ENCODE measurements at places on chromosomes 7 and 10.

DNA sequence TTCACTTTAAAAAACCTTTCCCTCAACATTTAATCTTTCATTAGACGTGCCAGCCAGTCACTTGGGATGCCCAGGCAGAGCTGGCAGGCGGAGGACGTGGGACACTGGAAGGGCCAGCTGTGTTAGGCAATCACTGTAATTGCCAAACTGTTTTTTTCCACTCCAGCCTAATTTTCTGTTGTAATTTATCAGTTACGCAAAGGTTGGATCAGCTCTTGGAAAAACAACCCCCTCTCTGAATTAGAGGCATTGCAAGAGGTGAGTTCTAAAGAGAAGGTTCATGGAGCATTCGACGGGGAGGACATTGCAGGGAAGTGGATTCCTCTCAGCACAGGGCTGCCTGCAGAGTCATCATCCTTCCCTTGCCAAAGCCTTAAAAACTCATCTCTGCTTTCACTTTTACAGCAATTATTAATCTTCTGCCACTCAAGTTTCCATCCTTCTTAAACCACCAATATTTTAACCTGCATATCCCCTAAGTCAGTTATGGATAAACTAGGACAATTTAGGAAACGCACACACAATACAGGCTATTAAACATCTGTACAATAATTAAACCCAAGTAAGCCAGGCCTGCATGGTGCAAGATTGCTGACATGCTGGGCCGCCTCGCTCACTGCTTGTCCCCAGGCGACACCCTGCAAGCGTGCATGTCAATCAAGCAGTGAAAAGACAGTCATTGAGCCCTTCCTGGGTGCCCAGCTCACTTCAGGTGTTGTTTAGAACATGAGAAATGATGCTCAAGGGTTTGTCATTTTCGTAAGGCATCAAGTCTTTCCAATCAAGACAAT is 272.3 kb upstream of the RNF32 start:
- no peak for DNase-seq

DNA sequence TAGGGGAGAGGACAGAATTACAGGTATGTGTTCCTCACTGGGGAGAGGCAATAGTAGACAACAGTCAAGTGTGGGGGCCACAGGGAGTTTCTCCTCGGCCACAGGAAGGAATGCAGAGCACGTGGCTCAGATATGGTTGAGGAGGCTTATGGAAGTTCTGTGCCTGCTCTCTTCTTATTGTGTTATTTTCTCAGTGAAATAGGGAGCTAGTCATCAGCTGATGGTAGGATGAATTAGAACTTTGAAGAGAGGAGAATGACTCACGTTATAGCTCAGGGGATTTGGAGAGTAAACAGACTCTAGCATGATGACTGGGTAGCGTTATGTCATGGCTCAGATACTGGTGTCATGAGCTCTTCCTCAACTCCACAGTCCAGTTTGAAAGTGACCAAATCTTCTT is 308.3 kb upstream of the IGFBP3 start:
- no peak for DNase-seq

- DNase-seq, result peak; percentile 79
Observed at GRCh38 chr7:31027161-31027965, 24.7 kb upstream of the ADCYAP1R1 start.

DNA sequence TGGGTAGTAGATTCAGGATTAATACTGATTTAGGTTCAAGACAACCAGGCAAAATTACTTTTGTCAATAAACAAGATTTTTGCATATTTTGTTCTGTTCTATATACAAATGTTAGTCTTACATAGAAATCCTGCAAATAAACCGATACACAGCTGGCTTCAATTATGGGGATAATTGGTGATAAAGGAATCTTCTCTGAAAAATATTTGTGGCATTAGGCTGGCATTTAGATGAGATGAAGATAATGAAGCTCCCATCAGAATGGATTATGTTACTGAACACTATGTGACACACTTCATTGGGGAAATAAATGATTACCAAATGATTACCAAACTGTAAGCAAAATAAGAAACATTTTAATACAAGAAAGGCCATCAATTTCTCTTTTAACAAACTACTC is 65.8 kb downstream of the NT5C2 start:
- no peak for DNase-seq

DNA sequence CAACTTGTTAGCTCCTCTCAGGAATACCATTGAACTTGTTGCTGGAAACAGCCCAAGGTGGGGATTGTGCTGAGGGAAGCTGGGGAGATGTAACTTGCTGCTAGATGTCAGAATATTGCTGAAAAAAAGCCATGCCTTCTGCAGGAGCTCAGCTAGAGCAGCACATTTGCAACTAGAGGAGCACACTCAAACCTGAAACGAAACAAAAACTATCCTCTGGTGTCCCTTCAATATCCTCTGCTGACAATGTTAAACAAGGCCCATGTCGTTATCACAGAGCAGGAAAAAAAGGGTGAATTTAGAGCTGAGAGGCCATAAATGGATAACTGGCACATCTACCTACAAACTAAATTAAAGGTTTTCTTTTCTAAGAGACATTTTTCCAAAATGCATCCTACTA is 53.7 kb upstream of the MACC1 start:
- DNase-seq, result no peak

- DNase-seq, result no peak
Observed at GRCh38 chr7:70733090-70733489, 398.9 kb upstream of the GALNT17 start.

DNA sequence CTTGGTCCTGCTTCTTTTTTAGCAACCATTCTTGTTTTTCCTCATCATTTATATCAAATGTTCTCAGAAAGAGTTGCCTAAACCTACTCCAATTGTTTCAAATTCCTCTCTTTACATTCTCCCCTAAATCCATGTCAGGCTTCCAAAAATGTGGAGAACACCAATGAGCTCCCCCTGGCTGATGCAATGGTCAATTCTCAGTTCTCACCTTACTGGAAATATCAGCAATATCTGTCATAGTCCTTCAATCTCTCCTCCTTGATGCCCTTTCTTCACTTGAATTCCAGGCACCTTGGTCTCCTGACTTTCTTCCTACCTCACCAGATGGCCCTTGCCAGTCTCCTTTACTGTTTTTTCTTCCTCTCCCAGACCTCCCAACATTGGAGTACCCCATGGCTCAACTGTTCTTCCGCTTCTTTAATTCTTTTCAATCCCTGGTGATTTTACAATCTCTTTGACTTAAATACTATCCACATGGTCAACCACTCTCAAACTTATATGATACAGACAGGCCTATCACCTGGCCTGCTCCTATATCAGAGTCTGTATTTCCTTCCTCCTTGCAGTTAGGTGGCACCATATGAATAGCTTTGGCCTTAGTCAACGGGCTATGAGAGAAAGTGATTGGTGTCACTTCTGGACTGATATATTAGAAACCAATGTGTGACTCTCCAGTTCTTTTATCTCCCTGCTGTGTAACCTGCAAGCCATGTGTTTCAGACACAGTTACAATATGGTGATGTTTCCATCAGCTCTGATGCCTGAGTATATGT is 47.4 kb upstream of the CAV2 start:
- DNase-seq, result no peak

- no peak for DNase-seq
Observed at GRCh38 chr10:86068231-86069054, 298.2 kb downstream of the GRID1 start.

DNA sequence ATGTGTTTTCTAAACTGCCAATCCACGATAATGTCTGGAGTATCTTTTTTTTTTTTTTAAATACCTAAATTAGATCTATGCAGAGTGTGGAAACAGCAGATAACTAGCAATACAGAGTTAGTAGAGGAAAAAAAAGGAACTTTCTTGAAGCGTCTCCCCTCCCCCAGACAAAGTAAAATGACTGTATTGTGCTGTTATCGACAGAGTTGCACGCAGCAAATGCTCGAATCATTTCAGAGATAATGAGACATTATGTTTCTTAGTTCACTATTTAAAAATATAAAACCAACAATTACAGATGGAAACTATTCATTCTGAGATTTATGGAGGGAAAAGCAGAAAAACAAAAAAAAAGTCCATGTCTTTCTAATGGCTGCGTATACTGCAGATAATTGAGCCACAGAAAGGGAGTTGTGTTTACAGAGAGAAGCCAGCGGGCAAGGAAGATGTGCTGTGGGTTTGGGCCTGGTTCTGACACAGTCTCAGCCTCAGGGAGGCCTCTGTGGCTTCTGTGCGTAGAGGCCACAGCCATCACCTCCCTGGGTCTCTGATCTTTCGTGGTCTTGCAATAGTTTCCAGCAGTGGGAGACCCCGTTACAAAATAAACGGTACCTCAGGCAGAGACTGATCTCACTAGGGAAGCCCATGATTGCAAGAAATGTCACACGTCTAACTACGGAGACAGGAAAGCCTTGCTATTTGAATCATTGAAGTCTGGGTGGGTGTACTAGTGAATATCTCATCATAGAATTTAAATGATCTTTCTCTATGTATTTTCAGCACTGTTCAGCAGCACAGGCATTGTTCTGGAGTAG is 19.1 kb upstream of the KLF6 start:
- DNase-seq, result no peak

DNA sequence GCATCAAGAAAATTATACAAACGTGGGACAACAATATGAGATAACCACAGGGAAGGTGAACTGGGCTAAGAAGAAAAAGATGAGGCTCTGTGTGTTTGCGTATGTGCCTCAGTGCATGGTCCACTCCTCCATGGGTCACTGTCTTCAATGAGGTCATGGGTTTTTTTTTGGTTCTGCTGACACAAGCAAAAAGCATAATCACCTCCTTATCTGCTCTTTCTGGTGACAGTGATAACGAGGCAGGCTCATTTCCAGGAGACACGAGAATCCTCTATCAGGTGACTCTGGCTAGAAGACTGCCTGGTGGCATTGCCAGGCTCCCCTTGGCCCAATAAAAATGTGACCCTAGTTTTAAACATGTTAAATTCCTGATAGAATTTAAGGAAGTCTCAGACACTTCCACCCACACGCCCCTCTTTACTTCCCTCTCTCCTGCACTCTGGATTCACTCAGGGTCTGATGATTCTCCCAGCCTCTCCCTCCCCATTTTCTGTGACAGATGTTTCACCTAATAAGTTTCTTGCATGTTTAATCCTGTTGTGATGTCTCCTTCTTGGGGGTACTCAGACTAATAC is 35.3 kb upstream of the CDCA7L start:
- DNase-seq, result no peak

GRCh38 chr10:34732926-34733325 is 82.2 kb downstream of the PARD3 start:
- no peak for DNase-seq

DNA sequence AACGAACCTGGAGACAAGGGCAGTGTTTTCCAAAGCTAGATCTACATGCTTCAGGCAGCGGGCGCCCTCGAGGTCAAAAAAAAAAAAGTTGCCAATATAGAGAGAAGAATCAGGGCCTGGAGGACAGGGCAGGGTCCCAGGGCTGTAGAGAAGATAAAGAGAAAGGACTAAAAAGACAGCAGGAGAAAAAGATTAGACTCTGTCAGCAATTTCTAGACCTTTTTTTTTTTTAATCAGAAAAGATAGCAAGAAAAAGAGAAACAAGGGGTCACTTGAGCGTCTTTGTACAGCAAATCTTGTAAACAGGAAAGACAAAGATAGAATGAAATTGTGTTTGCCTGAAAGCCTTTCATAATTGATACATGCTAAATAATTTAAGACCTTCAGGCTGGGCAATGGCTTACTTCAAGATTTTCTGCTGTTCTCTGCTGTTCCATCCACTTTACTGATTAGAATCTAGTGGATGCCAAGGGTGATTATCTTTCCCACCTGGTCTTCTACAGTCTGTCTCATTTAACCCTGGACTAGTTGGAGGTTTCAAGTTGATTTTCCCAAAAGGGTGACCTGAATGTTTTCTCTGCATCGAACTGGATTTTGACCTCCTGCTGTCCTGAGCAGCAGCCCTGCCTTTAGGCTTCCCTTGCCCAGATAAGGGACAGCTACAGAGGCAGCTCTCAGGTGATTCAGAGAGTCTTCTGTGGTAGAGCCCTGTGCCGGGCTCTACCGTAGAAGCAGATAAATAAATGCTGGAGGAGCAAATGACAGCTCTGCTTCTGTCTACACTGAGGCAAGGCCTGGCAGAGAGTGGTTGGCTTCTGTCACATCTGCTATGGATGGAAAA is 5.1 kb downstream of the LMOD2 start:
- no peak for DNase-seq

DNA sequence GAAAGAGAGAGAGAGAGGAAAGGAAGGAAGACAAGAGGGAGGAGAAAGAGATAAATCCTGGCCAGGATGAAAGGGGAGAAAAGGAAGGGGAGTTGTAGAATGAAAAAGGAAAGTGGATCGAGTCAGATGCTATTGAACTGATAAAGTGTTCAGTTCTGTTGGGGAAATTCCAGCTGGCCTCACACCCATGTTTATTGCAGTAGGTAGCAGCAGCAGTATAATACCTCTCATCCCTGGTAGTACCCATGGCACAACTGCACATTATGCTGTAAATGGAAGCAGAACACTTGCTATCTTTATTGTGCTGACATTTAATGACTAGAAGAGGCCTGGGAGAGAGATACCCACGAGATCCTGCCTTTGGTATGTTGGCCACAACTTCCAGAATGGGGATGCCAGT is 178.1 kb downstream of the EVX1 start:
- DNase-seq, result no peak

GRCh38 chr10:80480852-80481251 is 26.7 kb downstream of the TSPAN14 start:
- DNase-seq, result no peak

DNA sequence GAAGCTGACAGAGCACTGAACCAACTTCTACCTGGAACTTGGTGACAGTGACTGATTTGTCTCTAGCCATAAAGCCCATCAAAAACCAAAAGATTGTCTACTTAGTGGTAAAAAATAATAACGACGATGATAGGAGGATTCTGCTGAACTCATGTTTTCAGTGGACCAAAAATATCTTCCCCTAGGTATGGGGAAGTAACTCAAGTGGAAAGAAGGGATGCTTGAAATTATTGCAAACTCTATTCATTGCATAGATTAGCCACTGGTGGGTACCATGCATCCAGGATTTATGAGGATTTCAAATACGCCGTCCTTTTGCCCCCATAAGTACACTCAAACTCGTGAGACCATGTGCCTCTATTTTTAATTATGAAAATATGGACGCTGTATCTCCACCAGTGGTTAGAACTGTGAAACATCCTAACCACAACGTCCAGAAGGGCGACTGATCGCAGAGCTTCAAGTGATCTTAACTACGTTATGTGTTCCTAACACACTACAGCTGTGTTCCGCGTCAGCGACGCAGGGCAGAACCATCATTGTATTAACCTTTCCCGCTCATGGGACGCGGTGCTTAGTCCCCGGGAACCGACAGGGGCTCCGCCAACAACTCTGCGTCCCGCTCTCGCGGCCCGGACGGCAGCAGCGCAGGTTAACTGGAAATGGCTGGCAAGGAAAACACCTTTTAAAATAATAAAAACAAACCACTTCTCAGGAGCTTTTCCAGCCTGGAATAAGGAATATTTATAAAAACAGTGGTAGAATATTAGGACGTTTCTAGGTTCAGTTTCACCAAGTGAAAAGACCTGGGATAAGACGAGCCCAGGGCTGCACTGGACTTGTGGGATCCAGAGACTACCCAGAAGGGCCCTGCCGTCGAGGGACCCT is 776 bp downstream of the PEX1 start:
- DNase-seq, result peak; percentile 23

- no peak for DNase-seq
Observed at GRCh38 chr10:47160967-47161366, 139.0 kb upstream of the GDF10 start.

GRCh38 chr10:79292891-79293746 is 54.1 kb upstream of the PPIF start:
- no peak for DNase-seq
